ENCODE measurements at places on chromosomes 4 and X.

DNA sequence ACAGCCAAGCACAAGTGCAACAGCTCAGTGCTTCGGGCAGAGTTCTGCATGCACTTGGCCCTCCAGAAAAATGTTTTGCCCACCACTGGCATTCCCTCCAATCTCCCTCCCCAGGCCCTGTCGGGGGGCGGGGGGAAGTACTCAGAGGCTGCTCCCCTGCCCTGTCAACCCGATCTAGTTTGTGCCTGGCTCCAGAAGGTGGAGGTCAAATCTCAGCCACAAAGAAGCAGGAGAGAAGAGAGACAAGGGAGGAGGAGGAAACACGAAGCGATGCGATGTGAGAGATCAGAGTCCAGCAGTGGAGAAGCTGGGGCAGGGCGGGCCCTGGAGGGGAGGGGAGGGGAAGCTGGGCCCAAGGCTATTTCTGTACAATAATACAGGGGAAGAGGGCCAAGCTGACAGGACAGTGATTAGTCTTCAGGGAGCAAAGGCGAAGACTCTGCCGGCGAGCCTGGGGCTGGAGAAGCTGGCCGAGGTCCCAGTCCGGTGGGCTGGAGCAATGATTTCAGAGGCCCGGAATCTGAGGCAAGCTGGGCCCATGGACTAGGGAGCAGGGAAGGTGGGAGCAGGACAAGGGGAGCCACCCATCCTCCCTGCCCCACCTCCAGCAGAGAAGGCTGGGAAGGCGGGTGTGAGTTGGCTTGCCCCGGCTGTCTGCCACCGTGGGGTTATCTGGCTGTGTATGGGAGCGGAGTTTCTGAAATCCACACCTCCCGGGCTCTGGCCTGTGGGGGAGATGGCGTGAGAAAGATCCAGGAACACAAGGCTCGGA lies 167.1 kb downstream of the EFNB1 start:
- DNase-seq, result no peak

DNA sequence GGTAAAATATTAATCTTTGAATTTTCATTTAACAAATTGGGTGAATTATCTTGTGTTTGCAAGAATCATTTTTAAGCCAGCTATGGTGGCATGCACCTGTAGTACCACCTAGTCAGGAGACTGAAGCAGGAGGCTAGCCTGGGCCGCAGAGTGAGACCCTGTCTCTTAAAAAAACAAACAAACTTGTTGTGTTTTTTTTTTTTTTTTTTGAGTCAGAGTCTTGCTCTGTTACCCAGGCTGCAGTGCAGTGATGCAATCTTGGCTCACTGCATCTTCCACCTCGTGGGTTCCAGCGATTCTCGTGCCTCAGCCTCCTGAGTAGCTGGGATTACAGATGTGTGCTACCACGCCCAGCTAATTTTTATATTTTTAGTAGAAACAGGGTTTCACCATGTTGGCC lies 2.2 kb downstream of the TXLNG start:
- no peak for DNase-seq

- no peak for DNase-seq
Observed at GRCh38 chr4:102751941-102752340, 8.8 kb downstream of the MANBA start.

- DNase-seq, result no peak
Observed at GRCh38 chr4:157988641-157989040, 184.2 kb downstream of the GASK1B start.

- DNase-seq, result no peak
Observed at GRCh38 chr4:24751926-24752539, 43.3 kb upstream of the SOD3 start.

- DNase-seq, result no peak
Observed at GRCh38 chr4:6526156-6526555, 48.8 kb upstream of the MAN2B2 start.

- DNase-seq, result no peak
Observed at GRCh38 chrX:34238896-34239295, 106.8 kb upstream of the FAM47A start.

- no peak for DNase-seq
Observed at GRCh38 chrX:94662689-94663088, 988.7 kb downstream of the FAM133A start.

- no peak for DNase-seq
Observed at GRCh38 chrX:55801811-55802210, 84.3 kb downstream of the RRAGB start.

- DNase-seq, result no peak
Observed at GRCh38 chr4:70992391-70992881, 1.0 kb upstream of the DCK start.

GRCh38 chr4:33381816-33382215 lies 2661.6 kb downstream of the PCDH7 start:
- no peak for DNase-seq

DNA sequence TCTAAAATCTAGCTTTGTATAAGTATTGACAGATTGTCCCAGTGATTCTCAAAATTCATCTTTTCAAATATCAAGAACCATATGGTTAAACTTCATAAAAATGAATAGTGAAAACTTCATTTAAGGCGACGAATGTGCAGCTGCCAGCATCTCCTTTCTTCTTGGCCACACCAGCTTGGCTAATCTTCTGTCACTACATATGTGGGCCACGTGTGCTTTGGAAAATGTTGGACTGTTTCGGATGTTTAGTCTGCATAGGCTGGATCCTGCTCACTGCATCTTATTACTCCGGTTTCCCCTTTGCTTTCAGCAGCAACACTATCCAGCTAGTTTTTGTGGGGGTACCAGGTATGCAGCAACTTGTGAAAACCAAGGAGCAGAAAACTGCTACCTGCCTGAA lies 221.9 kb downstream of the BMPR1B start:
- no peak for DNase-seq

GRCh38 chrX:129058405-129058804 lies 464.9 kb downstream of the SMARCA1 start:
- DNase-seq, result no peak

DNA sequence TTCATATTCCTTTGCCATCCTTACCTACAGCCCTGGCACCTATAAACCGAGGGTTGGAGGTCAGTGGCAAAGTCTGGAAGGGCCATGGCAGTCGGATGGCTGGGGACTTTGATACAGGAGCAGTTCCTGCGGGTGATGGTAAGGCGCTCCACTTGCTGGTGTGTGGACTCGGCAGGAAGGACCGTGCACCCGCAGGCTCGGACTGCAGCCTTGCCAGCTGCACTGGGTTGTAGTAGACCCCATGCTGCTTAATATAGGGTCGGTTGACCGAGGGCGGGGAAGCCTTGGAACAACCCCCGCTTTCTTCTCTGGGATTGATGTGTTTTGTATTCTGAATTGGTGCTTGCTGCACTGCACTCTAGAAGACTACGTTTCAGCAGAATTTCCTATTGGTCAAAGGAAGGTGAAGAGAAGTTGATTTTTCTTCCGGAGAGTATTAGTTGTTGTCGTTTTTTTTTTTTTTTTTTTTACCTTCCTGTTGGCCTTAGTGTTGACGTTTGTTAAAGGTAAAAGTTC lies 638 bp downstream of the BLTP1 start:
- peak; percentile 32 for DNase-seq

GRCh38 chr4:82891707-82892466 lies 934 bp upstream of the SEC31A start:
- no peak for DNase-seq

DNA sequence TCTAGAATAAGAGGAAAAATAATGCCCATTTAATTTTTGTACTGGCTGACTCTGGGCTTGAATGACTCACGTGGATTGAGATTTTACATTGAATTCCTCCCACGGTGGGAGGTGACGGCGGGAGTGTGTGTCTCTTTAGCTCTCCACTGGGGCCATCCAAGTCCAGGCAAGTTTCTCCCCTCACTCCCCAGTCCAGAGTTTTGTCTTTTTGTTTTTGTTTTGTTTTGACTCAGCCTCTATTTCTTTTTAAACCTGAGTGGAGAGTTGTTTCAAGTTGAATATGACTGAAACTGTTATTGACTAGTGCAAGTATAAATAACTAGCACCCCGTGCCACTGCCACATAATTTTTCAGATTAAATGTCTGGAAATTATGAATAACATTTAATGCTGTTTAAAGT lies 13.6 kb downstream of the CHST7 start:
- DNase-seq, result no peak

DNA sequence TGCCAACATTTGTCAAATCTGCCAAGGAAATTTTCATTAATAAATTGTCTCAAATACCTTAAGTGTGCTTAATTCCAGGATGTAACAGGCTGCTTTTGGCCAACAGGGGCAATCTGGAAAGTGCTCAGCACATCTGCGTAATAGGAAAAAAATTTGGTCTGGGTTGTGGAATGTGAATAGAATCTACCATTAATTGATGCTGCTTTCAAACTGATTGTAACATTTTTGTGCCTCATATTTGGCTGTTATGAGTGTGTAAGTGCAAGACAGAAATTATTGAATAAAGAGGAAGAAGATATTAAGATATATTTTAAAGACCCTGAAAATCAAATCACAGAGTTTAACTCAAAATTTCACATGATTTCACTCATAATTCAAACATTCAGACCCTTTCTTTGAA lies 41.1 kb downstream of the REELD1 start:
- DNase-seq, result no peak

DNA sequence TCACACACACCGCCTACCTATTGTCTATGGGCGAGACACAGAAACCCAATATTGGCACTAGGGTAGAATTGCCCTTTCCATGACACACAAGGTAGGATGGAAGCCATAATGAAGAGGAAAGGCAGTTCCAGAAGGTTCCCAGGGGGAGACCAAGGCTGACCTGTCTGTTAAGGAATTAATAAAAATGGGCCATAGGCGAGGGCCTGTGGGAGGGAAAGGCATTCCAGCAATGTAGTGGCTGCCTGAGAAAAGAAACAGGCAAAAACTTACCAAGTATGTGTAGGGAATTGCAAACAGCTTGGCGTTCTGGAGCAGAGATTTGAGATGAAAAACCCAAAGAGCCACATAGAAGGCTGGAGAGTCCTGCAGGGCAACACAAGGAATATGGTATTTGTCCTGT lies 19.1 kb downstream of the MAGED2 start:
- no peak for DNase-seq

- peak; percentile 1 for DNase-seq
Observed at GRCh38 chrX:100512471-100512870, 72.3 kb upstream of the TNMD start.

- no peak for DNase-seq
Observed at GRCh38 chrX:23720117-23720677, 22.9 kb downstream of the ACOT9 start.

- no peak for DNase-seq
Observed at GRCh38 chr4:157964463-157964862, 208.4 kb downstream of the GASK1B start.

GRCh38 chr4:79170077-79170476 lies 155.8 kb downstream of the NAA11 start:
- DNase-seq, result no peak

GRCh38 chrX:147736045-147736444 lies 175.7 kb upstream of the FMR1 start:
- DNase-seq, result no peak

GRCh38 chrX:9940421-9940820 lies 26.7 kb upstream of the CLDN34 start:
- DNase-seq, result no peak

GRCh38 chr4:25972984-25973745 lies 59.1 kb downstream of the SMIM20 start:
- DNase-seq, result no peak

DNA sequence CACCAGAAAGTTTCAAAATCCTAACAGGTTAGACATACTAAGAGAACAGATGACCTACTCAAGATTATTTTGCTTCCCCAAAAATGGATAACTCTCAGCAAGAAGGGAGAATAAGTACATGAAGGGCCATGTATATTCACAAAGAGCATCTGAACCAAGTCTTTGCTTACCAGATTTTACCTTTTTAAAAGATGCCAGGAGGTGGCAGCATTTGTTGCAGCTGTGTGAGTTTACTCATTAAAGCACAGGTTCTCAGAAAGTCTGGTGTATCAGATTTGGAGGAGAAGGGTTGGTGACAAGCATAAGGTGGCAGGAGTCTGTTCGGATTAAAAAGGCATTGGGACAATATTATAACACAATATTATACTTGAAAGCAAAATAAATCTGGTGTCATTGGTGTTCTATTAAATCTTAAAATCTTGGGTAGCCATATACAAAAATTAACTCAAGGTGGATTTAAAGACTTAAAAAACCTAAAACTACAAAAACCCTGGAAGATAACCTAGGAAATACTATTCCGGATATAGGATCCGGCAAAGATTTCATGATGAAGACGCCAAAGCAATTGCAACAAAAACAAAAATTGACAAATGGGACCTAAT lies 51.3 kb upstream of the NFKB1 start:
- DNase-seq, result peak; percentile 62

DNA sequence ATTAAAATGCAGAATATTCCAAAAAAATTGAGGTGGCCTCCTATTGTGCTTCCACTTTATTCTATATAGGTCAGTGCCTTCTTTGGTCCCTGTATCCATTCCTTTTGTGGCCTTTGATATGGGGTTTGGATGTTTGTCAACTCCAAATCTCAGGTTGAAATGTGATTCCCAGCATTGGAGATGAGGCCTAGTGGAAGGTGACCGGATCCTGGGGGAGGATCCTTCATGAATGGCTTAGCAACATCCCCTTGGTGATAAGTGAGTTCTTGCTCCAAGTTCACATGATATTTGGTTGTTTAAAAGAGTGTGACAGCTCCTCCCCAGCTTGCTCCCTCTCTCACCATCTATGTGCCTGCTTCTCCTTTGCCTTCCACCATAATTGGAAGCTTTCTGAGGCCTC lies 380.6 kb downstream of the INPP4B start:
- no peak for DNase-seq

GRCh38 chr4:17657090-17657489 lies 42.6 kb downstream of the MED28 start:
- no peak for DNase-seq

DNA sequence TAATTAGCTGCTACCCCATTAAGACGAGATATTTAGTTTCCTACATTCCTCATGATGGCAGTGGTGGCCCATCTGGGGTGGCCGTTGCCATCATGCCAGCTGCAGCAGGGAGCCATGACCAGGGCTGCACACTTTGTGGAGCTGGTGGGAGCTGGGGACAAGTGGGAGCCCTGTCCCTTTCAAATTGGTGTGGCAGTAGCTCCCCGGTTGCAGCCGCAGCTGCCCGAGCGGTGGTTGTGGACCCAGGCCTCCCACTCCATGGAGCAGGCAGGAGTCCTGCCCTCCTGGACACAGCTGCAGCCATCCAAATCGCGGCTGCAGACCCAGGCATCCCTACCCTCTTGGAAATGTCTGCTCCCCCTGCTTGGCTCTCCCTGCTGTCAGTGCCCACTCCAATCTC lies 9.3 kb upstream of the SYTL5 start:
- no peak for DNase-seq

- DNase-seq, result no peak
Observed at GRCh38 chrX:129641941-129642340, 12.8 kb downstream of the APLN start.

- no peak for DNase-seq
Observed at GRCh38 chr4:52866734-52867133, 4.6 kb downstream of the RASL11B start.

GRCh38 chr4:171035909-171036308 lies 777.3 kb upstream of the GALNTL6 start:
- no peak for DNase-seq

GRCh38 chrX:153812220-153812619 lies 17.8 kb downstream of the SSR4 start:
- DNase-seq, result no peak

GRCh38 chrX:70508296-70508911 lies 63.8 kb downstream of the DLG3 start:
- no peak for DNase-seq

Measured in central memory CD4-positive, alpha-beta T cell (primary cell).